ENCODE measurements at places on chromosomes 1 and 21. TPM values are rescaled to one million over a fixed set of nuclear protein-coding genes. Genes with fewer than 3 reads are reported as not detected.

CD101 gene
- polyA plus RNA-seq = 0.08 TPM

OLIG1 gene
- polyA plus RNA-seq = not detected

CFHR4 gene
- polyA plus RNA-seq = not detected

CD1B gene
- not detected for polyA plus RNA-seq

KRTAP10-8 gene
- polyA plus RNA-seq = not detected

FTCD gene
- 0.33 TPM for polyA plus RNA-seq

SYT14 gene
- 1.8 TPM for polyA plus RNA-seq

ATP8B2 gene
- polyA plus RNA-seq = 50.7 TPM

CD2 gene
- not detected for polyA plus RNA-seq

IFNLR1 gene
- 0.29 TPM for polyA plus RNA-seq

FNDC10 gene
- 6.7 TPM for polyA plus RNA-seq

GRCh38 chr1:1331068-1331965, at the start of gene TAS1R3:
Gene TAS1R3 (plus strand): TSS chr1:1331280. CDS start chr1:1331346, 66 bp downstream.
- no peak within 1 kb of the TSS for H3K27ac ChIP-seq
- H3K4me1 ChIP-seq = peaks cover 15% of the 10 kb centered on the region
- no peak within 1 kb of the TSS for H3K4me3 ChIP-seq

- H3K4me1 ChIP-seq = peaks cover 34% of the 10 kb centered on the region
- no peak overlapping the region for H3K27ac ChIP-seq
- H3K27me3 ChIP-seq = no peaks in the 10 kb centered on the region
Measured at GRCh38 chr1:113783254-113784103, 24.2 kb upstream of the PHTF1 start.

GRCh38 chr1:5781079-5781478, 211.1 kb downstream of the NPHP4 start:
- no peak for DNase-seq
- no peak overlapping the region for H3K27ac ChIP-seq
- no peaks in the 10 kb centered on the region for H3K27me3 ChIP-seq
- H3K36me3 ChIP-seq = no peaks in the 10 kb centered on the region

- no peak for DNase-seq
- no peak overlapping the region for H3K4me3 ChIP-seq
- no peaks in the 10 kb centered on the region for H3K27me3 ChIP-seq
- no peaks in the 10 kb centered on the region for H3K4me1 ChIP-seq
- no peak overlapping the region for H3K27ac ChIP-seq
- H3K36me3 ChIP-seq = no peaks in the 10 kb centered on the region
Measured at GRCh38 chr1:170296642-170297041, 150.9 kb downstream of the NTMT2 start.

DNA sequence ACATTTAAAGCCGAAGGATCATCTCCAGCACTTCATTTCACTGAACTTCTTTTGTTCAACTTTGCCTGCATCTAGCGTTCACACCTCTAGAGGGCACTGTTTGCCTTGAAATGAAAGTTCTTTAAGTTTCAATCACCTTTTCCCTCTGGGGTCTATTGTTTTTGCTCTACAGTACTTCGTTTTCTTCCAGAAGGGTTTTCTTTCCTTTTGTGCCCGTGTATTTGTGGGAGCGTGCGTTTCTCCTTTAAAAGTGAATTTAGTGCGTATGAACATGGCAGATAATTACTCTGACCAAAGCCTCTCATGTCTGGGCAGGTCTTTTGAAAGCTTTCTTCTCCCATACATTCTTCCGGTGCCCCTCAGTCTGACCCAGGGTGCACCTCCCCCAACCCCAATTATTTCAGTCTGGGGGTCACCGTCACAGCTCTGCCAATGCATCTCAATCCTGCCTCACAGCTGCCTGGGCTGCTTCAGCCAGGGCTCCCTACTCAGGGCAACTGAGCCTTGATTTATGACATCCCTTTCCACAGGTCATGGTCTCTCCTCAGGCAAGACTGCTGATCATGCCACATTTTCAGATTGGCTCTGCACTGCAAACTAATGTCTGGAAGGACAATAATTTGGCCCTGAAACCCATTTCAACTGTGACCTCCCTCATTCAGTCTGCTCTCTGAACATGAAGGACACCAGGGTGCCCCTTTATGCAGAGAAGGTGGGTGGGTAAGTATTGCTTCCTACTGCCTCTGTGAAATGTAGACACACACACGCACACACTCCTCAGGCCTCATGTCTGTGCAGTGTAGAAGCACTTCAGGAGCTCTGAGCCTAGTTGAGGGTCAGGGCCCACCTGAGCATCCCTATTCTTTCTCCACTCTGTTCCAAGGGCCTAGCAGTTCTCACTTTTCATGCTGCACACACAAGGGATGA, 88.6 kb downstream of the NUF2 start:
- DNase-seq = peak; percentile 60
- H3K27ac ChIP-seq = no peak overlapping the region
- no peaks in the 10 kb centered on the region for H3K4me1 ChIP-seq
- H3K27me3 ChIP-seq = no peaks in the 10 kb centered on the region

DNA sequence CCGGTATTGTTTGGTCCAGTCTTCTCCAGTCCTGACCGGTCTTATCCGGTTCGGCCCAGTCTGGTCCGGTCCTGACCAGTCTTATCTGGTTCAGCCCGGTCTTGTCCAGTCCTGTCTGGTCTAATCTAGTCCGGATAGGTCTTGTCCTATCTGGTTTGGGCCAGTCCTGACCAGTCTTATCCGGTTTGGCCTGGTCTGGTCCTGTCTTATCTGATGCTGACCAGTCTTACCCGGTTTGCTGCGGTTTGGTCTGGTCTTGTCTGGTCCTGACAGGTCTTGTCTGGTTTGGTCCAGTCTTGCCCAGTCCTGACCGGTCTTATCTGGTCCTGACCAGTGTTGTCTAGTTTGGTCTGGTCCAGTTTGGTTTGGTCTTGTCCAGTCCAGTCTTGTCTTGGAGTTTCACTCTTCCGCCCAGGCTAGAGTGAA, 30.1 kb downstream of the DHX9 start:
- H3K27me3 ChIP-seq = no peaks in the 10 kb centered on the region
- peaks cover 100% of the 10 kb centered on the region for H3K36me3 ChIP-seq
- DNase-seq = no peak
- H3K27ac ChIP-seq = peak overlapping the region; percentile 23
- H3K4me1 ChIP-seq = no peaks in the 10 kb centered on the region
- H3K4me3 ChIP-seq = no peak overlapping the region

DNA sequence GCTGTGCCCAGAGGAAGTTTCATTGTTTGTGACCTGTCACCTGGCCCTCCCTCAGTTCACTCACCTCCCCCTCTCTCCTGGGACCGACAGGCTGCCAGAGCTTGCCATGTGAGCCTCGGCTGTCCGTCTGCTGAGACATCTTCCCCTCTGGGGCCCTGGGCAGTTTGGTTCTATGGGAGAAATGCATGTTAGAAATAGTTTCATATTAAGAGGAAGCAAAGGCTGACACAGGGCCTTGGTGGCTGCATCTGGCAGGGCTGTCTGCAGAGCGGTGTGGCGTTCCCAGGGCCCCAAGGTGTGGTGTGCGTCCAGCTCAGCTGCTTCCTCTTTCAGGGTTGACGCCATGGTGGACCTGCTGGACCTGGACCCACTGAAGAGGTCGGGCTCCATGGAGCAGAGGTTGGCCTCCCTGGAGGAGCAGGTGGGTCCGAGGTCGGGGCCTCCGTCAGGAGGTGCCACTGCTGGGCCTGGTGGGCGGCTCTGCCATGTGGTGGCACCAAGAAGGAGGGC, 31.9 kb upstream of the LRRC3 start:
- H3K36me3 ChIP-seq = no peaks in the 10 kb centered on the region
- H3K27ac ChIP-seq = no peak overlapping the region
- no peaks in the 10 kb centered on the region for H3K4me1 ChIP-seq
- no peaks in the 10 kb centered on the region for H3K27me3 ChIP-seq

GRCh38 chr1:117633068-117633345, 27.2 kb downstream of the TENT5C start:
- H3K4me3 ChIP-seq = no peak overlapping the region
- no peak overlapping the region for H3K27ac ChIP-seq
- no peak for DNase-seq
- no peaks in the 10 kb centered on the region for H3K4me1 ChIP-seq
- H3K36me3 ChIP-seq = no peaks in the 10 kb centered on the region

GRCh38 chr1:10528066-10529014, 53.6 kb downstream of the PEX14 start:
- H3K27ac ChIP-seq = peak overlapping the region; percentile 22
- no peaks in the 10 kb centered on the region for H3K27me3 ChIP-seq
- H3K36me3 ChIP-seq = peaks cover 4% of the 10 kb centered on the region

DNA sequence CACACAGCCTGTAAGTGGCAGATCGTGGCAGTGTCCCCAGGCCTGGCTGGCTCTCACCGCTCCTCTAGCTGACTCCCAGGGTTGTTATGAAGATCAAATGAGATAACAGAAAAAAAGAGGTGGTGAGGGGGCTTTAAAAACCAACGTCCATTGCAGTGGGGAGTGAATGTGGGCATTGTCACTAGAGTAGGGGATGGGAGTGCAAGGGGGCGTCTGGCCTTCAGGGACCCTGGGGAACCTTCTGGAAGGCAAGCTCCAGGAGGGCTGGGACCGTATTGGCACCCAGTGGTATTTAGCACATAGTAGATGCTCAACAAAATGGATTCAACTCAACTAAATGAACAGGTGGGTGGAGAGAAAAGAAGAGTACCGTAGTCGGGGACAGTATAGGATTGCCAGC, 3.4 kb downstream of the PLA2G2D start:
- no peak overlapping the region for H3K27ac ChIP-seq
- no peak for DNase-seq
- no peak overlapping the region for H3K4me3 ChIP-seq
- H3K36me3 ChIP-seq = no peaks in the 10 kb centered on the region

All from SK-N-SH (cell line).